ENCODE measurements at places on chromosomes 5 and 9. TPM values are rescaled to one million over a fixed set of nuclear protein-coding genes. Genes with fewer than 3 reads are reported as not detected.

ARHGEF39 gene
- total RNA-seq = 1.6 TPM

TAF11L5 gene
- not detected for total RNA-seq

SPATA31E1 gene
- not detected for total RNA-seq

MELK gene
- total RNA-seq = 7.1 TPM

SPAG8 gene
- 1.2 TPM for total RNA-seq

SURF1 gene
- 30.0 TPM for total RNA-seq

MYMK gene
- not detected for total RNA-seq
